ENCODE measurements at places on chromosomes 3 and 15. TPM values are rescaled to one million over a fixed set of nuclear protein-coding genes. Genes with fewer than 3 reads are reported as not detected.
A peak's percentile ranks its signal among the peaks of the same experiment; 100 is the strongest.

DNA sequence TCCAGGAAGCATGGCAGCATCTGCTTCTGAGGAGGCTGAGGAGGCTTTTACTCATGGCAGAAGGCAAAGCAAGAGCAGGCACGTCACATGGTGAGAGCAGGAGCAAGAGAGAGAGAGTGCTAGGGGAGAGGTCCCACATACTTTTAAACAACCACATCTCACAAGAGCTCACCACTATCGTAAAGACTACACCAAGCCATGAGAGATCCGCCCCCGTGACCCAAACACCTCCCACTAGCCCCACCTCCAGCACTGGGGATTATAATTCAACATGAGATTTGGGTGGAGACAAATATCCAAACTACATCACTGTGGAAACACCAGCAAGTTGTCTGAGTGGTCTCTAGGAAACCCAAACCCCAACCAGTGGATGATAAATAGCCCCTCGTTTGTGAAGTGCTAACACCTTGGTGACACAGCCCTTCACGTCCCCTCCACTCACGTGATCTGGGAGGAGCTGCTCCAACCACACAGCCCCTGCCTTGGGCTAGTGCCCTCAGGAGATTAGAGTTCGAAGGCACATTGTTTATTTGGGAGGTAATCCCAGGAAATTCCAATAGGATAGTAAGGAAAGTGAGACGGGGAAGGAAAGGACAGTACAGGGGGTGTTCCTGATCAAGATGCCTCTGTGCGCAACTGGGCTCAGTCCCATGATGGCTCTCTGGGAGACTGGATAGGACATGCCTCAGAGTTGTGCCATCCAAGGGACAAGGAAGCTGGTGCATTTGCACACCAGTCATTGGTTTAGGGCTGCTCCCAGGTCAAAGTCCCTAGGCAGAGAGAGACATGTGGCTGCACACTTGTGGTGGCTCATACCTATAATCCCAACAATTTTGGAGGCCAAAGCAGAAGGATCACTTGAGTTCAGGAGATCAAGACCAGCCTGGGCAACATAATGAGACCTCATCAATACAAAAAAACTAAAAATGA, 80.6 kb upstream of the CTNNB1 start:
- ATAC-seq = no peak

- ATAC-seq = no peak
Observed at GRCh38 chr3:127081001-127081720, 98.2 kb downstream of the PLXNA1 start.

- no peak for ATAC-seq
Observed at GRCh38 chr3:13064159-13064868, 8.9 kb downstream of the IQSEC1 start.

DNA sequence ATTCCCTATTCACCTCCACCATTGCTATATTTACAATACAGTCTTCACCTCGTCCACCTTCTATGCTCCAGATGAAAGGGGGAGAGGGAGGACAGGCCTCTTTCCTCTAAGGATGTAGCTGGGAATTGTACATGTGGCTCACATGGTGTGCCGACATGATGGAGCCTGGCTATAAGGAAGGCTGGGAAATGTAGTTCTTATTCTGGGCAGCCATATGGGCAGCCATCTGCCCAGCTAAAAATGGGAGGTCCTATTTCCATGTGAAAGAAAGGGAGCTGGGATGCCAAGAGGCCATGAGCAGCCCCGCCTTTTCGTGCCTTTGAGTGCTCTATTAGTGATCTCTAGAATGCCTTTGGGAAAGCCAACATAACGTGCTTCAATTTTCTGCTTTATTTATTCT, 27.1 kb upstream of the MGLL start:
- ATAC-seq = peak; percentile 69

- ATAC-seq = peak; percentile 70
Observed at GRCh38 chr3:87855616-87856015, 203.2 kb downstream of the CGGBP1 start.

Gene SCN5A
- total RNA-seq = 0.14 TPM

Gene TRIM59
- total RNA-seq = 20.5 TPM
